Activated CD4-positive, alpha-beta T cell treated with anti-CD3 and anti-CD28 coated beads, Interleukin-2, amount 50 U/mL, for 4 hours (primary cell): ENCODE measurements at places on chromosomes 5 and 9.

DNA sequence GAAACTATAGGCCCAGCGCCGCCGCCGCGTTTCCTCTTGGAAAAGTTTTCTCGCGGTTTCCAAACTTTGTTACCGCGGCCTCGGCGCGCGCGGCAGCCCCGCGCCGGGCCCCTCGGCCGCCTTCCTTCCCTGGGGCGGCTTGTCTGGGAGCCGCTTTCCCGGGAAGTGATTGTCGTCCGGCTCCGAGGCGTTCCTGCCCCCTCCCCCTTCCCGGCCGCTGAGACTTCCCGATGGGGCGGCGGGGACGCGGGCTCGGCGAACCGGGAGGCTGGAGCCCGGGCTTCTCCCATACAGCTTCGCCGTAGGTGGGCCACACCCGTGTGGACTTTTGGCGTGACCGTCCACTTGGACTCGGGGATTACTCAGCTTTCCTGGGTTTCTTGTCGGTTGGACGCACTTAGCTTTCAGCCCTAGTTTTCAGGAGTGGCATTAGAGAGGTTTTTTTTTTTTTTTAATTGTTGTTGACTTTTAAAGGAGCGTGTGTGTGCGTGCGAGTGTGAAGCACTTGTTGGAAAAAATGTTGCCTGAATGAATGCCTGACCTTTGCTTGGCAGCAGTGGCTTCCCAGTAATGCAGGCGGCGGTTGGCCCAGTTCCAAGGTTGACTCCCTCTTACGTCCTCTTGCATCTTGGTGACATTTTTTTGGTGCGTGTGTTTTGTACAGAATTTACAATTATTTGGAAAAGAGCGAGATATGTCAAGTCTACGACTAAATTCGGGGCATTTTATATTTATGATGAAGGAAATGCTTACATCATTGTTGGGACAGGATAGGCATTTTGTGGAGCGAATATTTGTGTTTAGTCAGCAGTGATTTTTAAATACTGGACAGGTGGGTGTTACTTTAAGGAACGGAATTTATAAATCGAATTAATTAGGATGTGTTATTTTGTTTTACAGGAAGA lies 821 bp downstream of the CTNNA1 start:
- peak; percentile 62 for DNase-seq

GRCh38 chr5:7410936-7411511 lies 15.1 kb downstream of the ADCY2 start:
- DNase-seq: no peak

GRCh38 chr5:102857076-102857818 lies 102.1 kb downstream of the PAM start:
- DNase-seq: no peak

- DNase-seq: no peak
Observed at GRCh38 chr5:118506217-118506852, 482.0 kb downstream of the DTWD2 start.

GRCh38 chr5:55908804-55909203 lies 57.6 kb downstream of the IL31RA start:
- no peak for DNase-seq

DNA sequence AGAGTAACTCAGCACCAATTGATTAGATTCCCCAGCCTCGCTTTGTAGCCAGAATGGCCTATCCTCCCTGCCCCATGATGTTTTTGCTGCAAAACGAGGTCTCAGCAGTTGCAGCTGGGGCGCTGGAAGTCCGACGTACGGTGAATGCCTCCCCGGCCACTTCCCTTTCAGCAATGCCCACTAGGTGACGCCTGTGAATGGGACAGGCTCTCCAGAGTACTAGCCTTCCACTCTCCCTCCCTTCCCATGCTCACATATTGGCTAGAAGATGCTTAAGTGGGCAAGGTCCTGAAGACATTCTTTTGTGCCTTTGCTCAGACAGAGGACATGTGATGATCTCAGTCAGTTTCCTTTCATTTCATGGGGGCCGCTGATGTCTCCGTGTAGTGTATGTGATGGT lies 50.8 kb downstream of the DMRT2 start:
- DNase-seq: no peak

GRCh38 chr5:151630088-151630487 lies 39.0 kb upstream of the FAT2 start:
- no peak for DNase-seq

DNA sequence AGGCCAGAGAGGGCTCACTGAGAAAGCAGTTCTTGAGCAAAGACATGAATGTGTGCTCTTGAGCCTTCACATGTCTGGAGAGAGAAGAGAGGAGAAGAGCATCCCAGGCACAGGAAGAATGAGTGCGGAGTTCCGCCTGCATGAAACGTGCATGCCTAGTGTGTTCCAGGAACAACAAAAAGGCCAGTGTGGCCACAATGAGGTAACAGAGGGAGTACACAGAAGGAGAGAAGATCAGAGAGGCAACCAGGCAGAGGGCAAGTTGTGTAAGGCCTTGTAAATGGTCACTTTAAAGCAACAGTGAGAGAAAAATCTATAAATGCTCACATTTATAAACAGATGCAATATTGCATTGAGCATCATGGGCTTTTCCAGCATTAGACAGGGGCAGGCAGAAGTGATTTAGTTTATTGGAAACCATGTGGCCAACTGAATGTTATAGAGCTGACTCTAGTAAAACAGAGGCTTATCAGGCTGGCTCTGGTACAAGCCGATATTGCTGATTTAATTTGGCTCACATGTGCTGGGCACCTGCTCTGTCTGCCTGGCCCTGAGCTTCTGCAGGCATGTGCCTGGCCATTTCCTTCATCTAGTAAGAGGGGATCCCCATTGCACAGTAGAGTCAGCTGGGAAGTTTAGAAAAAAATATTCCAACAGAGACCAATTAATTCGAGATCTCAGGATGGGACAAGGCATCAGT lies 185.3 kb downstream of the SAXO1 start:
- DNase-seq: no peak

- no peak for DNase-seq
Observed at GRCh38 chr5:78841767-78842166, 143.3 kb downstream of the ARSB start.

GRCh38 chr9:123389070-123389469 lies 33.1 kb downstream of the CRB2 start:
- no peak for DNase-seq

GRCh38 chr9:112094948-112095681 lies 80.0 kb downstream of the SUSD1 start:
- DNase-seq: no peak

GRCh38 chr5:74200560-74200959 lies 440.0 kb downstream of the ENC1 start:
- DNase-seq: no peak

- no peak for DNase-seq
Observed at GRCh38 chr5:118722122-118723020, 266.0 kb downstream of the DTWD2 start.

DNA sequence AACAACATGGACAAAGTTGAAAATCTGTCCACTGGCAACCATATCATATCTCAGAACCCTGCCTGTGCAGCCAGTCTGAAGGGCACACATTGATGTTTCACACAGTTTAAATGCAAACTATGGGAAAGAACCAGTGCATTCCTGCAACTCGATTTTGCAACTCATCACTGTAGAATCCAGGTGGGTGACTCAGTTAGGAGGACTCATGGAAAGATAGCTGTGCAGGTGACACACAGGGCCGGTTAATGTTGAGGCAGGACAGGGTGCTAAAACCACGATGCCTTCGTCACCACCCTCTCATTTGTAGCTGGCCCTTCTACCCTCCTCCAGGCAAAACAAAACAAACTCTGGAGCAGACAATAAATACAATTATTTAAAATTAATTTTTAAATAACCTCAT lies 62.8 kb downstream of the TLE1 start:
- no peak for DNase-seq

GRCh38 chr5:159444441-159445082 lies 114.3 kb upstream of the IL12B start:
- DNase-seq: no peak

DNA sequence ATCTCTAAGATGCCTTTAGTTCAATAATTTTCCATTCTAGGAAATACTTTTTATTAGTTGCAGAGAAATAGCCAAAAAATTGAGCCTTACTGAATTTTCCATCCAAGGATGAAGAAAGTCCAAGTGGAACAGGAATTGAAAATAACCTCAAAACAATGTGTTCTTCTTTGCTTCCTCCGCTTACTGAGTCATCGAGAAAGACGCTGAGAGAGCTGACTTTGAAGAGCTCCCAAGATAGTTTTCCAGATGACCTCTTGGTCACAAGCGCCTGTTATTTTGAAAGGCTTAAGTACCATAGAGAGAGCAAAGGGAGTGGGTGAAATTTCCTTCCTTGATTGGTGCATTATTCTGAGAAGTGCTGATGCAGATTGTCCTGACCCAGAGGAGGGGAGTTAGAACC lies 253.5 kb upstream of the ATP10B start:
- no peak for DNase-seq

DNA sequence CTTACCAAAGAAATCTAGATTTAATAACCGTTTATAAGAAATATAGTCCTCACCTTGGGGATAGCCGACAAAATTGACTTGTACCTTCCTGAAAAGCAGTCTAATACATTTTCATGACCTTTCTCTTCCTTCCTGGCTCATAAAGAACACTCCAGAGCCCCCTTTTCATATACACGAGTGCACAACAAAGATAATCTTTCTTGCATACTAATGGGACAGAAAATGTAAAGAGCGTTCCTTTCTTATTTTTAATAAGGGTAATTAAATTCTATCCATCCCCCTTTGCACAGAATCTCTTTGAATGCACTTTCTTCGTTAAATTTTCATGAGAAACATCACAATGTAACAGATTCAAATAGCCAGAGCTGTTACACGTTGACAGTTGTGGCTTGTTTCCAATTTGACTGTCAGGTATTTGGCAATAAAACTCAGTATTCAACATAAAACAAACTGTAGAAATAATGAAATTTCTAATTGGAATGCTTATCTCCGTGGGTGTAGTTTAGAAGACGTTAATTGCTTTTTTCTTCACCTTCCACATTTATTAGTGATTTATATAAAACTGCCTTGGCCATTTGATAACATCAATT lies 732.3 kb upstream of the DMAC1 start:
- no peak for DNase-seq

GRCh38 chr5:133337795-133338445 lies 274.4 kb downstream of the FSTL4 start:
- DNase-seq: no peak

GRCh38 chr9:14533867-14534640 lies 159.2 kb downstream of the ZDHHC21 start:
- no peak for DNase-seq

DNA sequence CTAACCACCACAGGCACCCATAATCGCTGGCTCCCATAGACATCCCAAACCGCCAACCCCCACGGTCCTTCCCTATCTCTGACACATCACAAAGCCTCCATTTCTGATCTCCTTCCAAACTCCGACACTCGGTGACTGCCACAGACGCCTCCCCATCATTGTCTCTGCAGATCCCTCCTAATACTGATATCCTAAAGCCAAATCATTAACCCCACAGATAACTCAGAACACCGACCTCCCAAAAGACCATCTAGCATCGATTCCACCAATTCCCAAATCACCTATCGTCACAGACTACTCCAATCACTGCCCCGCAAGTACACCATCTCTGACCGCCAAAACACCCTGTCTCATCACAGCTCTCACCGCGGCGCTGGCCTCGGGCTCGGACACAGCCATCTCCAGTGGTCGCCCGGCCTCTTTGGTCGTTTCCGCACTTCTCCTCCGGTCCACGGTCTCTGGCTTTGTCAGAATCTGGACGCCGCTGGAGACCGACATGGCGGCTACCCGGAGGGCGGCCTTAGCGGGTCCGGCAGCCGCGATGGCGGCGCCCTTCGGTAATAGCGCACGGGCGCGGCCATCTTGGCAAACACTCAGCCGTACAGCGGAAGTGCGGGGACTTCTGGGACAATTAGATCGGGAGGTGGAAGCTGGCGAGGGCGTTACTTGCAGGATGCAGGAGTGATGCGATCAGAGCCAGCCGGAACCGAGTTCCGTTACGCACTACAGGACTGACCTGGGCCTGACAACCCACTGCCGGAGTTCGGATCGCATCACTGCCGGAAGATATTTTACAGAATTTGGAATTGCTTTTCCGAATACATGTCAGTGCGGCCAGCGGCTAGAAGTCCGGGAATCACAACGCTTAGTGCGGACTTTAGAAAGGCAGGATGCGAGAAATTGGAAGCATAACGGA lies at the start of gene ZFP37:
ZFP37 (minus strand) TSS at position 534 of the 916 bp plus-strand sequence; CDS start at position 498, 36 bp downstream.
- DNase-seq: peak; percentile 59
